HL-60 (cell line): ENCODE measurements at places on chromosomes 3 and 15.

GRCh38 chr15:87711026-87711425 lies 545.5 kb downstream of the NTRK3 start:
- DNase-seq: no peak

- no peak for DNase-seq
Measured at GRCh38 chr3:187920030-187920429, 174.8 kb upstream of the BCL6 start.

- peak; percentile 16 for DNase-seq
Measured at GRCh38 chr3:39000008-39000450, 51.7 kb downstream of the SCN11A start.

DNA sequence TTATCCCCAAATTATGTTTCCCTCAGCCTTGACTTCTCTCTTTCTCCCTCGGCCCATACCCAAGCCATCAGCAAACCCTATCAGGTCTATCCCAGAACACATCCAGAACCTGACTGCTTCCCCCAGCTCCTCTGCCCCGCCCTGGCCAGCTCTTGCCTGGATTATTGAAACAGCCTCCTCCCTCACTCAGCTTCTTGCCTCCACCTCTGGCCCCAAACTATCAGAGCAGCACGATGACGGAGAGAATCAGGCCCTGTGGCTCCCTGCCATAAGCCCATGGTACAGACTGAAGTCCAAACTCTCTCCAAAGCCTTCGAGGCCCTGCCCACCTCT lies 105.3 kb upstream of the LINGO1 start:
- no peak for DNase-seq

GRCh38 chr3:64460141-64460730 lies 227.6 kb downstream of the ADAMTS9 start:
- no peak for DNase-seq

GRCh38 chr3:189534531-189534930 lies 96.7 kb upstream of the TP63 start:
- DNase-seq: no peak

DNA sequence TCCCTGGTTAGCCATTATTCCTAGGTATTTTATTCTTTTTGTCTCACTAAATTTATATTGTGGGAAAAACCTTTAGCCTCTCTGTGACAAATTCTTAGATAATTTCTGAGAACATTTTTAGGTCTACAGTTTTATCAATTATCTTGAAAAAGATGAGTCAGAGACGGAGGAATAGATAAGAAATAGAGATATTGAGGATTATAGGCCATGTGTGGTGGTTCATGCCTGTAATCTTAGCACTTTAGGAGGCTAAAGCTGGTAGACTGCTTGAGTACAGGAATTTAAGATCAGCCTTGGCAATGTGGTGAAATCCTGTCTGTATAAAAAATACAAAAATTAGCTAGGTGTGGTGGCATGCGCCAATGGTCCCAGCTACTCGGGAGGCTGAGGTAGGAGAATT lies 960.2 kb downstream of the SQOR start:
- DNase-seq: no peak

DNA sequence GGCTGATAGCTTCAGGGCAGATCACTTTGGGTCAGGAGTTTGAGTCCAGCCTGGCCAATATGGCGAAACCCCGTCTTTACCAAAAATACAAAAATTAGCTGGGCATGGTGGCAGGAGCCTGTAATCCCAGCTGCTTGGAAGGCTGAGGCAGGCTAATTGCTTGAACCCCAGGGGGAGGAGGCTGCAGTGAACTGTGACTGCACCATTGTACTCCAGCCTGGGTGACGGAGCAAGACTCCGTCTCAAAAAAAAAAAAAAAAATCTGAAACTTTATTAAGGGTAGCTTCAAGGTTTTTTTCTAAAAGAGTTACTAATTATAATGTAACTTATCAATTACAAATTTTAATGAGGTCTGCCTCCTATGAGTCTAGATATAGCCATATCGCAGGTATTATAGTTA lies 5.1 kb downstream of the NECTIN3 start:
- no peak for DNase-seq

- DNase-seq: no peak
Measured at GRCh38 chr3:124850633-124851032, 36.5 kb downstream of the ITGB5 start.

- no peak for DNase-seq
Measured at GRCh38 chr3:153443961-153444360, 281.9 kb downstream of the RAP2B start.

GRCh38 chr3:18190646-18191045 lies 234.5 kb downstream of the SATB1 start:
- no peak for DNase-seq

- no peak for DNase-seq
Measured at GRCh38 chr3:58804914-58805313, 138.3 kb upstream of the FAM3D start.

GRCh38 chr15:89303986-89304385 lies 30.6 kb downstream of the POLG start:
- DNase-seq: no peak

DNA sequence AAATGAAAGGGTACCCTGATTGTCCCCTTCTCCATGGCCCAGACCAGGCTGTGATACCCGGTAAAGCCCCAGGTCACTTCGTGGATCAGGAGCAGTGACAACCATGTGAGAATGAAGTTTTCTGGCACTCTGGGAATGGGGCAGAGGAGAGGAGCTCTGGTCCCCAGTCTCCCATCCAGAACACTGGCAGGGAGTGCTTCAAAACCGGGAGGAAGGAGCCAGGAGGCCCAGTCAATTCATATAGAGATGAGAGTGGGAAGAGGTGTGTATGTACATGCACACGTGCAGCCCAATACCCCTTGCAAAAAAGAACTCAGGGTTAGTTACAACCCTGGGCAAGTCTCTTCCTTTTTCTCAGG lies 101.4 kb upstream of the TLE3 start:
- DNase-seq: no peak

- DNase-seq: no peak
Measured at GRCh38 chr3:171227828-171228227, 201.3 kb upstream of the SLC2A2 start.

DNA sequence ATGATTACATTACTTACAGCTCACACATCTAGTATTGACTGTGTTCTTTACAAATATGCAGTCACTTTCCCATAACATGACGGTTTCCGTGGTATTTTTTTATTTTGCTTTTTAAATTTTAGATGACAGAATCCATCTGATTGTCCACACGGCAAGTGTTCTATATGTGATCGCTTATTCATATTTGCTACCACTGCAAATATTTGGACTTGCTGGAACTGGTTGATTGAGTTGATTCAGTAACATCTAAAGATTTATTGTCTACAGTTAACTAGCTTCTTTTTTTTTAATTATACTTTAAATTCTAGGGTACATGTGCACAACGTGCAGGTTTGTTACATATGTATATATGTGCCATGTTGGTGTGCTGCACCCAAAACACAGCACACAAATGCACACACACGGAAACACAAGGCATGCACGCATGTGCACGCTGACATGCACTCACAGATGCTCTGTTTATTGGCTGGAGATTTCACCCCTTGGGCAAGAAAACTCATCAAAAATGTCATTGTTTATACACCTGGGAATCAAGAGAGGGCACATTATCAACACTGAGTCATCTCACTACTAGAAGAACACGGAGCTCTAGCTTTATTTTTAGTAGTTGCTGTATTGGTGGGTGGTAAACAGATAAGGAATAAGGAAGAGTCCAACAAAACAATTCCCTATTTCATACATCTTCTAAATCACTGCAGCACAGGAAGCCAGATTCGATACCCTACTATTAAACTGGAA lies 16.4 kb downstream of the ARRDC4 start:
- DNase-seq: no peak

- no peak for DNase-seq
Measured at GRCh38 chr15:101070502-101071273, 151.5 kb downstream of the LRRK1 start.

DNA sequence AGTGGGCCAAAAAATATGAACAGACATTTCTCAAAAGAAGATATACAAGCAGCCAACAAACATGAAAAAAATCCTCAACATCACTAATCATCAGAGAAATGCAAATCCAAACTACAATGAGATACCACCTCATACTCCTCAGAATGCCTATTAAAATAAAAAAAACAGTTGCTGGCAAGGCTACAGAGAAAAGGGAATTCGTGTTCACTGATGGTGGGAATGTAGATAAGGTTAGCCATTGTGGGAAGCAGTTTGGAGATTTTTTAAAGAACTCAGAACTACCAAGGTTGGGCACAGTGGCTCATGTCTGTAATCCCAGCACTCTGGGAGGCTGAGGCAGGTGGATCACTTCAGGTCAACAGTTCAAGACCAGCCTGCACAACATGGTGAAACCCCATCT lies 27.8 kb upstream of the C15orf40 start:
- DNase-seq: no peak
